GM03348 (cell line): ENCODE measurements at places on chromosomes 4 and X.

- no peak for DNase-seq
Observed at GRCh38 chr4:164579270-164579942, 174.5 kb upstream of the SMIM31 start.

- DNase-seq = no peak
Observed at GRCh38 chr4:87716371-87717265, 66.5 kb downstream of the DMP1 start.

GRCh38 chr4:75370576-75370975, 143.6 kb downstream of the RCHY1 start:
- DNase-seq = no peak

GRCh38 chrX:16957751-16958150, 11.3 kb downstream of the REPS2 start:
- DNase-seq = no peak

DNA sequence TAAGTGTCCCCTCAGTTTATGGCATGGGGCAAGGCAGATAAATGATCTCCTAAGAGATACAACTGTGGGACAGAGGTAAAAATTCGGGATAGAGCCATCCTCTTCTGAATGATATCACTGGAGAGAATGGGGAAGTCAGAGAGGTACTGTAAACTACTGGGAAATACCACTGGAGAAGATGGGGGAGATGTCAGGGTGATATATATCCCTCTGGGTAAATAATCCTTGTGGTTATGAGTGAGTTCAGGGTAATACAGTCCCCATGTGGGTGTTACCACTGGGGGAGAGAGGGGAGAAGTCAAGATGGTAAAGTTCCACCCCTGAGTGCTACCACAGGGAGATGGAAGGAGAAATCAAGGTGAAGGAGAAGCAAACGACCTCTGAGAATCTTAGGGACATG, 63.9 kb upstream of the ZNF81 start:
- no peak for DNase-seq

- no peak for DNase-seq
Observed at GRCh38 chr4:27078934-27079455, 218.4 kb downstream of the STIM2 start.

DNA sequence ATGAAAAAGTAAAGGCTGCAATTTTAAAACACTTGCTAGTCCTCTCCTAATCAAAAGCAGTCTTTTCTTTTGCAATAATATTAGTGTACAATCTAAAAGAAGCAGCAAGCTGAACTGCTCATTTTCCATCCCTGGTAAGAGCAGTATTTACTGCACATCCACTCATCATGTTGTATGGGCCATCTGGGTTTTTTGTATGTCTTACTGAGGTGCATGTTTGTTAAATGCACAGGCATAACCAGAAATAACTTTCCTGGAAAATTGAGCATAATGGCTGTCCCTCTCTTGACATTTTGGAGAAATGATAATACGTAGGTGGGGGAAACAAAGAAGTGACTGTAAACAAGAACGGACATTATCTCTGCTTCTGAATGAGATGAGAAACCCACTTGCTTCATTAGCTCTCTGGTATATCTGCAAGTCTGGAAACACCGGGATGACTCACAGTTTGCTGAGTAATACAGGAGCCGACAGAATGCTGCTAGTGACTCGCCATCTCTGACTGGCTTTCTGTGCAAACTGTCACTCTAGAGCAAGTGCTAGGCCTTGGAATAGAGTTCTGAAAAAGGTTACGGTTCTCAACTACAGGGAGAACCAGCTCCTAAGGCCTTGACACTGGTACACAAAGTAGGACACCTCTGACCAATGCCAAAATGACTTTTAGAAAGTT, 85.7 kb upstream of the MTM1 start:
- DNase-seq = peak; percentile 21

GRCh38 chrX:10156199-10157031, at the start of gene CLCN4:
CLCN4 (plus strand) TSS chrX:10156975; CDS start chrX:10185033, 28,058 bp downstream.
- peak; percentile 73 for DNase-seq

- DNase-seq = no peak
Observed at GRCh38 chr4:7622371-7622770, 187.6 kb upstream of the PSAPL1 start.

DNA sequence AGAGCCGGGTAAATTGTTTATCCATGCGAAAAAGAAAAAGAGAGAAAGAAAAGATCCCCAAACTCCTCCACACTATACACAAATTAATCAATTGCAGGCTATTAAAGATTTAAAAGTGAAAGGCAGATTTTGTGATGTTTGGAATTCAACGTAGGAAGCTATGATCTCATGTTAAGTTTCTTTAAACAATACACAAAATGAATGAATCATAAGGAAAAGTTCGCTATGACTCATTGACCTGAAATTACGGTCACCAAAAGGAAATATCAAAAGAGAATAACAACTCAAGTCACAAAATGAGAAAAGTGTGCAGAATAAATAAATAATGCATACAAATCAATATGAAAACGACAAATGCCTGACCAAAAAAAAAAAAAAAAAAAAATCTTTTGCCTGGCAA, 28.6 kb downstream of the CLNK start:
- peak; percentile 30 for DNase-seq

DNA sequence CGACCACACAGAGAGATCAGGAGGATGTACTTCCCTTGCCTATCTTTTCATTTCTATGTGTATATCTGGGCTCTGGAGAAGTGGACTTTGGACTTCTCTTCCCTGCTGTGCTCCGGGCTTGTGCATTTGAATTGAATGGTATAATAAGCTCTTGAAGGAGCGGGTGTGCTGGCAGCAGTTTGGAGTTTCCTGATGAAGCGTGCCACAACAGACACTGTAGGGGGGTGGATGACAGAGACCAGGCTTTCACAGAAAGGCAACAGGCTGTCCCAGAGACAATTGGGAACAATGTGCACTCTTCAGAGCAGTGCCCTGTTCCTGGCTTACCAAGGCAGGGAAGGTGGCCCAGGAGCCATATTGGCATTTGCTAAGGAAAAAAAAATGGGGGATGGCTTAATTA, 170.1 kb downstream of the FRMPD4 start:
- DNase-seq = no peak

DNA sequence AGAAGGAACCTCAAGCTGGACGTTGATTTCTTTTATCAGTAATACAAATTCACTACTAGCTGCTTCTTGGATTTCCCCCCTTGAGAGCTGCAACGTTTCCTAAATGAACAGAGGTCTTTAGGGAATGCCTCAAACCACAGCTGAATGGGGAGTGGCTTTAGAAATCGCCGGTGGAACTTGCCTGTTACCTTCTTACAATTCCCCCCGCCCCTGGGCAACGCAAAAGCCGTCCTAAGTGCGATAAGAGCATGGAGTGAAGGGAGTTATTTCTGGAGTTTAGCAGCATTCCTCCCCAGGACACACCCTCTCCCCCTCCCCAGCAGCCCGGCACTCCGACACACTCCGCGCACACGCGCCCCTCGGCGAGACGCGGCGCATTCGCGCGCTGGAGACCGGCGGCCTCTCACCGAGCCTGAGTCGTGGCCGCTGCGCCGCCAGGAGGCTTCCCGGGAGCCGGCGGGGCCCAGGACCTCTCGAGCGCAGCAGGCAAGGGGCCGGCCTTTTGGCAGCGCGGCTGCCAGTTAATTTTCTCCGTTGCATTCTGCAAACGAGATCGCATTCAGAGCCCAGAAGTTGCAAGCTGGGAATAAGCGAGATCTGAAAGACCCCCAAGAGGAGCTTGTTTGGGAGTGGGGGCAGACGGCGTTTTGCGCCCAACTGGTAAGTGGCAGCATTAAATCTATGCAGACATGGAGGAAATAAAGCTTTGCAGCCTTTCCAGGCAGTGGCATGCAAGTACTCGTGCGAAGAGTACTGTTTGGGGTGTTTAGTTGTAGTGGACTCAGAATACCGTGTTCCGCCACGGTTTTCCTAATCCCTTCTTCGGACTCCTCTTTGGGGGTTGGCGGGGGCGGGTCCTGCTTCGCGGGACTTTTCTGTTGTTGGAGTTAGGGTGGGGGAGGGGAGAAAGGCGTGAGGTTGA, 134.7 kb downstream of the PALLD start:
- peak; percentile 73 for DNase-seq

- no peak for DNase-seq
Observed at GRCh38 chrX:13471269-13471668, 98.1 kb upstream of the EGFL6 start.

DNA sequence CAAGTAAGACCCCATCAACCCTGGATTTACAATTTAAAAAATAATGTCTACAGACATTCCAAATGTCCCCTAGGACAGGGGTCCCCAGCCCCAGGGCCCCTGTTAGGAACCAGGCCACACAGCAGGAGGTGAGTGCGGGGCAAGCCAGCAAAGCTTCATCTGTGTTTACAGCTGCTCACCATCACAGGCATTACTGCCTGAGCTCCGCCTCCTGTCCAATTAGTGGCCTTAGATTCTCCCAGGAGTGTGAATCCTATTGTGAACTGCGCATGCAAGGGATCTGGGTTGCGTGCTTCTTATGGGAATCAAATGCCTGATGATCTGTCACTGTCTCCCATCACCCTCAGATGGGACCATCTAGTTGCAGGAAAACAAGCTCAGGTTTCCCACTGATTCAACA, 146.1 kb downstream of the ATP10D start:
- DNase-seq = no peak

GRCh38 chr4:158722291-158722916, 792 bp downstream of the PPID start:
- DNase-seq = peak; percentile 46

- no peak for DNase-seq
Observed at GRCh38 chrX:131894995-131895394, 128.1 kb upstream of the STK26 start.

GRCh38 chrX:150616179-150616862, 47.9 kb downstream of the MTM1 start:
- DNase-seq = no peak

DNA sequence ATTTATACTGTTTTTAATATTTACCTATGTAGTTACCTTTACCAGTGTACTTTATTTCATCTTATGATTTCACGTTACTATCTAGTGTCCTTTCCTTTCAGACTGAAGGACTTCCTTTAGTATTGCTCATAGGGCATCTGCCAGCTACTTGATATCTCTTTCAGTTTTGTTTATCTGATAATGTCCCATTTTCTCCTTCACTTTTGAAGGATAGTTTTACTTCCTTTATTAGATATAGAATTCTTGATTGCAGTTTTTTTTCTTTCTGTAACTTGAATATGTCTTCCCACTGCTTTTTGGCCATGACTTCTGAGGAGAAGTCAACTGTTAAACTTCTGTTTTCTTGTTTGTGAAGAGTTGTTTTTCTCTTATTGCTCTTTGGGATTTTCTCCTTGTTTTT, 69.4 kb upstream of the MAGED1 start:
- DNase-seq = no peak

- no peak for DNase-seq
Observed at GRCh38 chrX:73913580-73913979, 350.6 kb downstream of the CHIC1 start.

GRCh38 chr4:53785996-53786395, 194.7 kb upstream of the LNX1 start:
- no peak for DNase-seq

GRCh38 chrX:139875841-139876240, 57.0 kb downstream of the ATP11C start:
- no peak for DNase-seq

- DNase-seq = no peak
Observed at GRCh38 chr4:93776386-93777080, 52.0 kb upstream of the ATOH1 start.

DNA sequence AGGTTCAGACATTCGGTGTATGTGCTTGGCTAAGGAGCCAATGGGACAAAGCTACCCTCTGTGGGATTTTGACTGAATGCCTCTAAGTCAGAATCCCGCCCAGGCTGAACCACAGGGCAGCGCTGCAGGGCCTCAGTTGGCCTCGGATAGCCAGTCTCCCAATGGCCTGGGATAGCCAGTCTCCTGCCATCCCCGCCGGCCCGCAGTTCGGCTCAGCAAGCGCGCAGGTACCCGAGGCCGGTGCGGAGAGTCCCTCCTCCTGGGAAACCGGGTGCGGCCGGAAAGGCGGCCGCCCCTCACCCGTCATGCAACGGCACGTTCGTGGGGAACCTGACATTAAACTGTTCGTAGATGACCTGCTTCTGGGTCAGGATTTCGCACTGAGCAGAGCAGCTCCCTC, 16.1 kb downstream of the PPEF2 start:
- DNase-seq = no peak

GRCh38 chr4:82473621-82474164, 43.3 kb downstream of the ENOPH1 start:
- no peak for DNase-seq

GRCh38 chr4:120869613-120870278, 52.8 kb downstream of the PRDM5 start:
- DNase-seq = no peak

DNA sequence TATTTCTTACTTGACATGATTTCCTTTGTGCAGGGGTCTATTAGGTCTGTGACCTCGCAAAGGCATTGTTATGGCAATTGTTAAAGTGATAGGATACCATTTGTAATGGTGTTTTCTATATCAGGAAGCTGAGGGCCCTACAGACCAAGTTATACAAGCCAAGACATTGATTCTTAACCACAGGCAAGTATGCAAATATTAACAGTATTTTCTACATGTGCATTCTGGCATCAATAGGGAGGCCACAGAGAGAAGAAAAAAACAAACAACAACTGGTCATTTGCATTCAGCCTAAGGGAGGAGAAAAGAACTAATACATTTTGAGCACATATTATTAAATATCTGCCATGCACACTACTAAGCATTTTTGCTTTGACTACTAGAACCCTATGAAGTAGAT, 28.5 kb downstream of the GBA3 start:
- no peak for DNase-seq

DNA sequence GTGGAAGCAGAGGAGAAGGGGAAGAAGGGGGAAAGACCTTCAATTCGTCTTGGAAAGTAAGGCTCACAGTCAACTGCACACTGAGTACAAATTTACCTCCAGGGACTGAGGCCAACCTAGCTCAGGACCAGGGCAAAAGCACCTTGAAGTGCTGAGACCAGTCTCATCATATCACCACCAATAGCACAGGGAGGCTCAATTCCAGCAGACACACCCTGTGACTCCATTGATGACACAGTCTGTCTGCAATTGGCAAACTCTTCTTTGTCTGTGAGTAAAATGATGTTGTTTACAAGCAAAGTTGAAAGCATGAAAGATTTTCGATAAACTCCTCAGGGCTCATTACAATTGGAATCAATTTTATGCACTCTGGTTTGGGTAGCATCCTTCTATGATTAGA, 32.3 kb downstream of the TRIML1 start:
- DNase-seq = peak; percentile 20

DNA sequence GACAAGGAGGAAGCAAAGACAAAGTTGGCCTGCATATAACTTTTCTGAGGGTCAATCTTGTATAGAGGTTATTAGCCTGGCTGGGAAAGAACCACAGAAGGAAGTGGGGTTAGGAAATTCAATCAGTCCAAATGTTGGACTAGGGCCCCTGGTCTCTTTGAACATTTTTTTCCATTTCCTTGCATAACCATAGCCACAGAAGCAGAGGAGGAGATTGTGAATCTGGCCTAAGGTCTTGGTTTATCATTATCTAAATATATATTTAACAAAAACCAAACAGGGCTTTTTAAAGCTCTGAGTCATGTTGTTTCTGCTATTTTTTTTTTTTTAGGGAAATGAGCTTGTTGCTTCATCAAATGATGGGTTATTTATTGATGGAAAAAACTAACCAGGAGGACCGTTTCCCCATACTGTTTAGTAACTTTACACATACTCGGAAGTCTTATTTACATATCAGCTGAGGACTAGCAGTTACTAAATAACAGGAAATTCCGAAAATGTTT, 97.7 kb upstream of the ACSL4 start:
- DNase-seq = peak; percentile 24

- no peak for DNase-seq
Observed at GRCh38 chrX:86237482-86237881, 89.2 kb downstream of the DACH2 start.
